ENCODE measurements at places on chromosomes 1 and 21.

GRCh38 chr1:211326528-211327345 is at the start of gene TRAF5:
TRAF5 (plus strand) TSS chr1:211326833; CDS start chr1:211353240, 26,407 bp downstream.
- peak; percentile 29 for DNase-seq

GRCh38 chr1:30191154-30191702 is 532.2 kb downstream of the MATN1 start:
- DNase-seq, result peak; percentile 60

DNA sequence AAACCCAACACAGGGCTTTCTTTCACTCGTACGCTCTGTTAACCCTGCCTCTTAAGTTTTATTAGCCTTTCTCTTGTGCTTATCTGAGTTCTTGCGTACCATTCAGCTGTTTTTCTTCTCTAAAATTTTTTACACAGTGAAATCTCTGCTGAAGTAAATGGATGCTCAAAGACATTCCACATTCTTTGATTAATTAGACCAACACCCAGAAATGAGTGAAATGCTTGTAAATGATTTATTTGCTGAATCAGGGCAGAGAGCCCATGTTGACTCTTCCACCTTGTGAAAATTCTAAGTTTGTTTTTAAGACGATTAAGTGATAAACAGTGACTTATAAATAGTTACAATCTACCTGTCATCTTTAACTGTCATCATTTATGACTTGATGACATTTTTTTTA is 156.7 kb downstream of the ACTL8 start:
- DNase-seq, result no peak

- DNase-seq, result no peak
Measured at GRCh38 chr21:32281531-32281930, 2.7 kb upstream of the MIS18A start.

DNA sequence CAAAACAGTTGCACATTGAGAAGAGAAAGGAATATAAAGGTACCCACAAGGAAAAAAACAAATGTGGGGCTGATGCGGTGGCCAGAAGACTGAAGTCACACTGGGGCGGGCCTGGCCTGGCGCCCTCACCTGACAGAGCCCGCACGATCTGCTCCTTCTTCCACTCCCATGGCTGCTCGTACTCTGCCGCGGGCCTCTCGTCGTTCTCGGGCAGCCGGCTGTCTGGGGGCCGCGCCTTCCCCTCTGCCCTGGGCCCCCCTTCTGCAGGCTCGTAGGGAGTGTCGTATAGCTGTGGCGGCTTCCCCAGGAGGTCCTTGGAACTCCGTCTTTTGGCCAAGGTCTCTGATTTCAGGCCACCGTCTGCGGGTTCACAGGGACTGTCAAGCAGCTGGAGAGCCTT is 13.1 kb upstream of the TDRD10 start:
- no peak for DNase-seq

DNA sequence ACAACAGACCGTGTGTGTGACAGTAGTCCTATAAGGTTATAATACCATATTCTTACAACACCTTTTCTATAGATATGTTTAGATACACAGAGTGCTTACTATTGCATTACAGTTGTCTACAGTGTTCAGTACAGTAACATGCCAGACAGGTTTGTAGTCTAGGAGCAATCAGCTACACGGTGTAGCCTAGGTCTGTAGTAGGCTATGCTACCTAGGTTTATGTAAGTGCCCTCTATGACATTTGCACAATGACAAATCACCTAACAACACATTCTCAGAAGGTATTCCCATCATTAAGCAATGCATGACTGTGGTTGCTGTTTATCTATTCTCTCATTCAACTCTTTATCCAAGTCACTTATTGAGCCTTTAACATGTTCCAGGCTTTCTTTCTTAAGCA is 1.8 kb upstream of the WLS start:
- no peak for DNase-seq

- DNase-seq, result no peak
Measured at GRCh38 chr21:37695111-37695510, 221.1 kb downstream of the KCNJ6 start.

DNA sequence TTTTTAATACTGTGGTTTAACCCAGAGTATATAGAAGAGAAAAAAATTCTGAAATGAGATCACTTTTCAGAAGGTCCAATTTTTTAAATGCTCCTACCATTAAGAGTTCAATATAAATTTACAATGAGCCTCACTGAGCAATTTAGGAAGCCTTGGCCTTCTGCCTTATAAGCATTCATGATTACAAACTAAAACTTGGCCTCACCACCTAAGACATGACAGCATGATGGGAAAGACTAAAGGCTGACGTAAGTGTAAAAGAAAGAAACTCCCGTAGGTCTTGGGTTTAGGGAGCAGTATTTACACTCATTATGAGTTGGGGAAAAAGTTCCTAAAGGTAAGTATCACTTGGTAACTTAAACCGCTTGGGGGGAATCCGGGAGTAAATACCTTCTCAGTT is 70.7 kb upstream of the ESRRG start:
- DNase-seq, result no peak

DNA sequence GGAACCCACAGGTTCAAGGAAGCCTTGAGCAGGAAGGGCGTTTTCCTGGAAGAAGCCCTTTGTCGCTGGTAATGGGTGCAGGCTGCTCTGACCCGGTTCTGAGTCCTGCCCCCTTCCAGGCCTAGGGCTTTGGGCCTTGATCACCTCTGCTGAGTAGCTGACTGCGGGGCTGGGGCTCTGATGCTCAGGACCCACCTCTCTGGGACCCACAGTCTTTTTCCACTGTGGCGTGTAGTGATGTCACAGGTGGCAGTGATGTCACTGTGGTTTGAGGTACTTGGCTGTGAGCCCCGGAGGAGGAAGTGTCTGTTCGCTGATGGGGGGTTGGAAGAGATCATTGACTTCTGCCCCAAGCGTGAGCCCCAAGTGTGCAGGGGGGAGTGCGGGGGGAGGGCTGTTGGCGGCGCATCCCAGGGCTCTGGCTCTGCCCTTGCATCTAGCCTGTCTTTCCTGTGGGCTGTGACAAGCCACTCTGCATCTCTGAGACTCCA is 6.9 kb downstream of the TNFRSF1B start:
- DNase-seq, result peak; percentile 95

DNA sequence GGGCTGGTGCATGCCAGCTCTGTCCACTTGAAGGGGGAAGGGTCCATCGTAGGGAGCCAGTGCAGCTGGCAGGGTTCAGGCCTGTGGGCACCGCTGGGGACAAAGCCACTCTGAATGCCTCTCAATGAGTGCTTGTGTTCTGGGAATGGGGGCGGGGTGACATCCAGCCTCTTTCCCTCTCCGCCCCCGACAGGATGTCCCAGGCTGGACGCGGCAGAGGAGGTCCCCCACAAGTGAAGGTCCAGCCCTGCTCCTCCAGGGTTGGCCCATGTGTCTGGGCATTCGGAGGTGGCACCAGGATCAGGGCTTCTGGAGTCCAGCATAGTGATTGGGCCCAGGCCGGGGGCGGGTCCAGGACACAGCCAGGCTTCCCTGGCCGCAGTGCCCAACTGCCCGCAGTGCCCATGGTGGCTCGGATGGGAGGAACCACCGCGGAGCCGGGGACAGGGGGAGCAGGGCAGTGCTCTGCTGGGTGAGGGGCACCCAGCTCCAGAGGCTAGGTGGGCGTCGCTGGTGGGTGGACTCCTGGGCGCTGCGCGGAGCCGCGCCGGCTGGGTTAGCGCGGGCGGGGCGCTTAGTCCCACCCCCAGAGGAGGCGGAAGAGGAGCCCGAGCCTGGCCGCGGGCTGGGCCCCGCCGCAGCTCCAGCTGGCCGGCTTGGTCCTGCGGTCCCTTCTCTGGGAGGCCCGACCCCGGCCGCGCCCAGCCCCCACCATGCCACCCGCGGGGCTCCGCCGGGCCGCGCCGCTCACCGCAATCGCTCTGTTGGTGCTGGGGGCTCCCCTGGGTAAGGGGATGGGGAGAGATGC is at the start of gene SHISA4:
Gene SHISA4, plus strand, starts transcription at position 617 of the 808 bp plus-strand sequence. Its CDS starts 97 bp downstream, at position 714.
- DNase-seq, result no peak

- DNase-seq, result no peak
Measured at GRCh38 chr1:48659801-48660200, 116.9 kb downstream of the BEND5 start.

GRCh38 chr1:39971138-39971537 is 16.2 kb downstream of the MFSD2A start:
- no peak for DNase-seq

DNA sequence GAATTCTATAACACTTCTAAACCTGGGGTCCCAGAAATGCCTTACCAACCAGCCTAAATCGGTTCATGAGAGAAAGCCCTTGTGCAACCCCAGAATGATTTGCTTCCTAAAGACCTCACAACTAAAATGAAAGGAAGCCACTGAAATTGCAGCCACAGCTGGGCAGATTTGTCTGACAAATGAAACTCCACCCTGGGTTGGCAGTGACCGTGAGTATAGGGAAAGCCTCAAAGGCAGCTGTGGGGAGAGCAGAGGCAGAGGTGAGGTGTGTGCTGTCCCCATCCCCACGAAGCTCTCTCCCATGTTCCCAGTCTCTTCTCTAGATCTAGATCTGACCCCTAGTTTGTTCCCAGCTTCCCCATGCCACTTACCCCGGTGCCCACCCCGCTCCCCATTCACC is 23.1 kb downstream of the RHBDL2 start:
- DNase-seq, result no peak

DNA sequence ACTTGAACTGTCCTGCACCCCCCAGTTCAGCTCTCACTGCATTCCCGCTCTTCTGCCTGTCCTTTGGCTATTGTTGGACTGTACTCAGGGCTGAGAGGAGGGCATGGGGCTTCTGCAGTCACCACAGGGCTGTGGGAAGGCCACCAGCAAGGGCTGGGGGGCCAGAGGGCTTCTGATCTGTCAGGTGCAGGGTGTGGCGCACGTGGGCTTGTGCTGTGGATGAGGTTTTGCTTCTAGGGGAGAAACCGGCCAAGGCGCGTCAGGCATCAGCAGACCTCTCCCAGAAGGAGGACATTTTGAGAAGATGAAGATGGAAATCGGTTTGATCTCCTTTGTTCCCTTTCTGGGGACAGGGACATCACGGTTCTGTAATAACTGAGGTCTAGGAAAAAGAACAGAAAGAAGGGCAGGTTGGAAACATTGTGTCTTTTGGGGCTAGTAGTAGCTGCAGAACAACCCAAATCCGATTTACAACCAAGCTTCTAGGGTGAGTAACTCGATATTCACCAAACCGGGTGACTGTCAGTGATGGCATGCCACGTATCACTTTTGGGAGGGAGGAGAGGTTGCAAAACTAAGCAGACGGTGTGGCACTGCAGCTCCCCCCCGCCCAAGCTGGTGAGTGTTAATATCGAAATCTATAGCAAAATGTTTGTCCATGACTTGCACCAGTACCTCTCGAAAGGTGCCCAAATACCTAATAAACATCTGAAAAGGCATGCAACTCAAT is 40.9 kb downstream of the AGPAT3 start:
- no peak for DNase-seq

DNA sequence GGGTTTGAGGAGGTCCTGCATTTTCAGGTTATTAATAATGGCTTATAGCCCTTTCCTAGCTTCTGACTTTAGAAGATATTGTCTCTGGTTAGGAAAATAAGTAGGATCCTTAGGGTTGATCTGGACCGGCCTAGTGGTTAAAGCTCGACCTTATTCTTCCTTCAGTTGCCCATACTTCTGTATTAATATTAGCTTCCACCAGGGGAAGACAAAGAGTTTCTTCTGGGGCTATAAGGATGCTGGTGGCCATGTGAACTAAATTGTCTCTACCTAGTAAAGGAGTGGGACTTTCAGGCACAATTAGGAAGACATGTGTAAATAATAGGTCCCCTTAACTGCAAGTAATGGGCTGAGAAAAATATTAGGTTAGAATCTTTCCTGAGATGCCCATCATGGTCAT is 20.6 kb upstream of the FCGR2A start:
- no peak for DNase-seq

- no peak for DNase-seq
Measured at GRCh38 chr1:68093737-68094136, 43.3 kb upstream of the DIRAS3 start.

DNA sequence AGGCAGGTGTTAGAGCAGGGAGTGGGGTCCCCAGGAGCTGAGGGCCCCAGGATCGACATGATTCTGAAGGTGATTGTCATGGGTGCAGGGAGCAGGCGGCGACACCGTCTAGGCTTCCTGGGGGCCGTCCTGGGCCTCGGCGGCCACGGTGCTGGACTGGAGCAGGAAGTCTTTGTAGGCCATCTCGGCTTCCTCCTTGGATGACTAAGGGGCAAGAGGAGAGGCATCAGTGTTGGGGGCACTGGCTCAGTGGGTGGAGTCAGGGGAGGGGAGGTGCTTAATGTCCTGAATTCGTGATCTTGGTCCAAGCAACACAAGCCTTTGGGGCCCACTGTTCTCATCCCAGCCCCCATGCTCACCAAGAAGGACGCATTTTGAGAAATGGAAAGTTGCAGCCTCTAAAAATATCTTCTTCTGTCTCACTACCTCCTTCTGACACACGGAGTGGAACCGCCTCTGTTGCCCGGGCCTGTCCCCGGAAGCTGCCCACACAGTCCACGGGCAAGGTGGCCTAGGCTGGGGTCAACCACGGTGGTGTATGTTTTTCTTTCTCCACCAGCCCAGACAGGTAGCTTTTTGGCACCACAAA is 8.6 kb upstream of the FCMR start:
- peak; percentile 72 for DNase-seq

- DNase-seq, result no peak
Measured at GRCh38 chr1:169395955-169396354, 28.0 kb downstream of the BLZF1 start.

GRCh38 chr1:30612536-30613065 is 110.8 kb downstream of the MATN1 start:
- DNase-seq, result no peak

DNA sequence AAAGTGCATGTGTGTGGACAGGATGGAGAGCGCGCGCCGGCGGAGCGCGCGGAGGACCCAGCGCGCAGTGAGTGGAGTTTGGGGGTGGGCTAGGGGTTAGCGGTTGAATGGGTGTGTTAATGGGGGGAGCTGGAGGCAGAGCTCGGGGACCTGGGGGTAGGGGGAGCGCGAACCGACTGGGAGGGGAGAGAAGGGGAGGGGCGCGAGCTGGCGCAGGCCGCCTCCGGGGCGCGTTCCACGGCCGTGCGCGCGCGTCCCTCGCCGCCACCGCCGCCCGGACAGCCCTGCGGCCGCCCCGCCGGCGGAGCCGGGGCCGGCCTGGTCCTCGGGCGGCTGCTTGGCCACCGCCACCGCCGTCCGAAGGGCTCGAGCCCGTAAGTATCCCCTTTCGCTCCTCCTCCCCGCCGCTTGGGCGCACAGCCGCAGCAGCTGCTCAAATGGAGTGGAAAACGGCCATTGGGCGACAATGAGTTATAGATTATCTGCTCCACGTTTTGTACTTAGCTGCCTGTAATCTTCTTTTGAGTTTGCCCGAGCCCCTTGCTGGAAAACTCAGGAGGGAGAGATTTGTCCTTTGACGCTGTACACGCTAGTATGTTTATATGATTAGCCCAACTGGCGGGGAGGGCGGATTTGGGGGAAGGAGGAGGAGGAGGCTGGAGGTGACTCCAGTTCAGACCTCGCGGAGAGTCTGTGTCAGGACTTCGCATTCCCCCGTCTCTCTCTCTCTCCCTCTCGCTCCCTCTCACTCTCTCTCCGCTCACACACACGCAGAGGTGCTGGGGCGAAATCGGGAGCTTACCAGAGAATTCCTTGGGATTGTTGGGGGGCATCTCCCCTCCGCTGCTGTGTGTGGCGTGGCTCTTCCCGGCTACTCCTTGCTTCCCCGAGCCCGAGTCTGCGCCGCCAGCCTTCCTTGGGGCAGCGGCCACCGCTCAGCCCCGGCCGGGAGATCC is at the start of gene ADGRL2:
Gene ADGRL2, plus strand, starts transcription at position 240 of the 956 bp plus-strand sequence. CDS start 36,051 bp downstream, outside the sequence.
- DNase-seq, result no peak

GRCh38 chr1:2224631-2225428 is 3.3 kb upstream of the SKI start:
- no peak for DNase-seq

Measured in CD4-positive, alpha-beta T cell treated with Interferon gamma for 1 hour (primary cell).